ENCODE measurements at places on chromosomes 7 and 10.

DNA sequence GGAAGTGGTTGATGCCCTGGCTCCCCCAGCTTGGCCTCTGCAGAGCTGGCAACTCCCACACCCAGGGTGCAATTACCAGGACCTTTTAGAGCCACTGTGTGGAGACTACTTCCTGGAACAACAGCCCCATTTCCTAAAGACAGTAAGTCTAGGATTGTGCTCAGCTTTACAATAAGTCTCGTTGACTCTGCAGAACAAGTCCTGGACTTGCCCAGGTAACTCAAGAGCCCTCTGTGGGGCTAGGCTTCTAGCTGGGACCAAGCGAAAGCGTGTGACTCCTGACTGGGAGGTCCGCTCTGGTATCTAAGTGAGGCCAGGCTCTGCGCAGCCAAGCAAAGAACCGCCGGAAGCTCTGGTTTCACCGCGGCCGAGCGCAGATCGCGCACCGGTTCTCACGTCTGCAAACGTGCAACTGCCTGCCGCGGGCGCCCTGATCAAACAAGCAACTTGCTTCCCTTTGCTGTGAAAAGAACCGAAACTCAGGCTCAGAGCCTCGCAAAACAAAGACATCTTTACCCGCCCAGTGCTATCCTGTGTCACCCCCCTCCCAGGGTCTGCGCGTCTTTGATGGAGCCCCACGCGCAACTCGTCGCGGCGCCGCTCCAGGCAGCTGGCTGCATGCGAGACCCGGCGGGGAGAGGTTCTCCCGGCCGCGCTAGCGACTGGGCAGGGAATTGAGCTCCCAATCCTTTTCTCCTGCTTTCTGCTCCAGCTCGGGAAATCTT lies 4.4 kb upstream of the PDLIM1 start:
- no peak for DNase-seq

DNA sequence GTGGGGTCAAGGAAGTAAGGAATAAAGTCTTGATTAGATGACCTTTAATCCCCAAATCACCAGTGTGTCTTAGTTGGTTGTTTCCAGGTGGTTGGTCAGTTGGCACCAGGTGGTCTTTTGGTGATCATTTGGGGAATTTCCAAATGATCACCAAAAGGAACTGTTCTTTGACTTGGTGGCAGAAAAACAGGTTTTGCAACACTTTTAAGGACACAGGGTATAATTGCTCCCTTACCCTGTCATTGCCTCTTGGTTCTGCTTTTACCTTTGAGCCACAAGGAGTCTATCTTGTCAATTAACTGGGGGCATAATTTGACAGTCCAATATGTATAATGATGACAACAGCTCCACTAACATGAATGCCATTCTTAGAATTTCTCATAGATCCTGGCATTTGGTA lies 104.2 kb downstream of the ADK start:
- DNase-seq: no peak

GRCh38 chr7:2023877-2024566 lies 208.7 kb downstream of the MAD1L1 start:
- no peak for DNase-seq

GRCh38 chr7:50348469-50349162 lies 44.1 kb downstream of the IKZF1 start:
- no peak for DNase-seq

DNA sequence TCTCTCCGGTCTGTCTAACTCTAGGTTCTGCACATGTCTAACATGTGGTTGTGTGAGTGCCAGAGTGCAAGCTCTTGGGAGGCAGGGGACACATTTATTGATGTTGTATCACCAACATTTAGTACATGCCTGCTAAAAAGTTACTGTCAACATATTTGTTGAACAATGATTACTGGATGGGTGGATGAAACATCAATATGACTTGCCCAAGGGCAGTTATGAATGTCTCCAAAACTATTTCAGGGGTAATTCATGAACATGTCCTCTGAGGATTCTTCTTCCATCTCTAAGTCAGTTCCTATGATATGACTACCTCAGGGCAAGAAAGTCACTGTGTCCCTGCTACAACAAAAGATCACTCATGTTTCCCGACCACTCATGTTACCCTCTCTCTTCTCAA lies 91.3 kb upstream of the STEAP1B start:
- DNase-seq: no peak

DNA sequence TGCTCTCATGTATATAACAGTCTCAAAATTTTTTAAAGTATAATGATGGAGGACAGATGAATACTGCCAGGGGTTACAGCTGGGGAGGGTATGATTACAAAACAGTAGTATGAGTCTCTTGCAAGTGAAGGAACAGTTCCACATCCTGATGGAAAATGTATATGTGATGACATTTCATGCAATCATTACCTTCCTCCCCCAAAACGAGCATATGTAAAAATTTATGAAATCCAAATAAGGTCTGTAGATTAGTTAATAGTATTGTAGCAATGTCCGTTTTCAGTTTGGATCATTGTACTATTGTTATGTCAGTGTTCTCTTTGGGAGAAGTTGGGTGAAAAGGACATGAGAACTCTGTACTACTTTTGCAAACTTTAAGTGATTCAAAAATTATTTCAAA lies 38.0 kb downstream of the DRGX start:
- no peak for DNase-seq

GRCh38 chr10:132114953-132115520 lies 49.3 kb downstream of the JAKMIP3 start:
- no peak for DNase-seq

GRCh38 chr7:39647816-39648215 lies 24.4 kb downstream of the RALA start:
- DNase-seq: no peak

DNA sequence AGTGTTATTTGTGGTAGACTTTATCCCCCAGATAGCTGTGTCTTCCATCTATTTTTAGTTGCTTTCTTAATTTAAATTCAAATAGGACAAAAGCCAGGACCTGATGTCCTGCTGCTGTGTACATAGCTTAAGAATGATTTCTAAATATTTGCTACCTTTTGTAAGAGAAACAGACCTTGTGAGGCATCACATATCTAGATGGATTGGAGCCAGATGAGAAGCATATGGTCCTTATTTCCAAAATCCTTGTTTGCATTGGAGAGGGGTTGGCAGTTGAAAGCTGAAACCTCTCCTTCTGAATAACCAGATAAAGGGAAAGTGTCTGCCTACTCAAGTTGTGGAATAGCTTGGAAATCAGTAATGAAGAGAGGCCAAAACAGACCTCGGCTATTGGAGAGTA lies 50.7 kb upstream of the AMPH start:
- DNase-seq: no peak
